Effector memory CD4-positive, alpha-beta T cell (primary cell): ENCODE measurements at places on chromosomes 11 and 22.

- no peak for DNase-seq
Observed at GRCh38 chr11:64323373-64323772, 5.5 kb downstream of the PRDX5 start.

DNA sequence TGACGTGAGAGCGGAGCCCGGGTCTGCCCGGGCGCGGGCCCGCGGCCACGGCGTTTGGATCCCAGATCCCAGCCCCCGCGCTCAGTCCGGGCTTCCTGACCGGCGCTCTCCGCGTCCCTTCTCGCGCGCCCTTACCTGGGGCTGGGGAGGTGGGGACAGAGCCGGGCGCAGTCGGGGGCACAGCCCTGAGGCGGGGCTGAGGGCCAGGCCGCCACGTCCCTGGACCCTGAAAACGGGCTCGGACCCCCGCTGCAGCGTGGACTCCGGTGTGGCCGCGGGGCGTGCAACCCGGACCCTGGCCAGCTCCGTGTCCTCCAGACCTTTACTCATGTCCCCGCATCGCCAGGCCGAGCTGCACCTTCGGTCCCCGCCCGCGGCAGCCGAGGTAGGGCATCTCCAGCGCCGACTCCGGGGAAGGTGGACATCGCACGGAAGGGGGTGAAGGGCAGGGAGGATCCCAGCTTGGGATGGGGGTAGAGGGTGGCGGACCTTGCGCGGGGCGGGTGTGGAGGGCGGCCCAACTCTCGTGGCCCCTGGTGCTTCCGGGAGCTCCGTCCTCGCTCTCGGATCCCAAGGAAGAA is 9.9 kb upstream of the AIFM3 start:
- DNase-seq, result no peak

- DNase-seq, result no peak
Observed at GRCh38 chr11:45568049-45568448, 97.4 kb downstream of the CHST1 start.

DNA sequence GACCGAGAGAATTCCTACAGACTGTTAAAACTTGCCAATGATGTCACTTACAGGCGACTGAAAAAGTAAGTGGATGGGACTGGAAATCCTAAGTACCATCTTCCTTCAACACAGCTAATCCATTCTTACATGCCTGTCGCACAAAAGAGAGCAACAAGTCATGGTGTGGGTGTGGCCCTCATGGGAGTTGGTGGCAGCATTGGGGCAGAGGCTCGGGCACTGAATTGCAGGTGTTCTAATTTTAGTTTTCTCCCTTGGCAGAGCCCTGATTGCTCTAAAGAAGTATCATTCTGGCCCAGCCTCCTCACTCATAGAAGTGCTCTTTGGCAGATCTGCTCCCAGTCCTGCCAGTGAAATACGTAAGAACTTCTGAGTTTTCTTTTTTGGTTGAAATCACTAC is 4.6 kb downstream of the IGHMBP2 start:
- DNase-seq, result no peak

- DNase-seq, result no peak
Observed at GRCh38 chr22:49753276-49753890, 74.3 kb downstream of the BRD1 start.

DNA sequence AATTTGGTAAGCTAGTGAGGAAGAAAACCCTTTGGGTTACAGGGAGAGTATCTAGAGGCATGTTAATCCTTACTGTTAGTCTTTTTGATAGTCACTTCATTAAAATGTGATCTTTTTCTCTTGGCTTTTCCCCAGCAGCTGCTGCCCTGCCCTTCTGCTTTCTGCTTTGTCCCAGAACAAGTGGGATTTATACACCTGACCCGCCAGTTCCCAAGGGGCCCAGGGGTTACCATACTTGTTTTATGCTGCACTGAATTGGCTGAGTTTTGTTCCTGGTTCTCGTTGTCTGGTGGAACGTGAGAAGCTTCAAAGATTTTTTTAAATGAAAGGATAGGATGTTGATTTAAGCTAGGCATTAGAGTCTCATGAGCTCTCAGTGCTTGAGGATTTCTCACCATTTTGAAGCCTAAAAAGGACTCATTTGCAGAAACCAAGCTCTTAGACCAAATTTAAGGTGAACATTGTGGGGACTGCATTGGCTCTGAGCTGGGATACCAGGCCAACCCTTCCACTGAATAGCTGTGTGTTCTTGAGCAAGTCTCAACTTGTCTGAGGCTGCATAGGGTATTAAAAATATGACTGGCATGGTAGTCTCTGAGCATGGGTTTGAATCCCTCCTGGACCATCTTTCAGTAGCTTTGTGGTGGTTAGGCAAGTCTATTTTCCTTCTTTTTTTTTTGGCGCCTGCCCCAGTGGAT is 6.6 kb downstream of the LIMK2 start:
- DNase-seq, result no peak

- no peak for DNase-seq
Observed at GRCh38 chr11:3104051-3104714, 47.0 kb upstream of the CARS1 start.

GRCh38 chr11:2097356-2097997 is 41.7 kb downstream of the IGF2 start:
- no peak for DNase-seq

GRCh38 chr22:41825376-41825775 is 7.5 kb upstream of the SREBF2 start:
- DNase-seq, result no peak

- no peak for DNase-seq
Observed at GRCh38 chr11:17347676-17348075, 3.9 kb upstream of the NCR3LG1 start.

DNA sequence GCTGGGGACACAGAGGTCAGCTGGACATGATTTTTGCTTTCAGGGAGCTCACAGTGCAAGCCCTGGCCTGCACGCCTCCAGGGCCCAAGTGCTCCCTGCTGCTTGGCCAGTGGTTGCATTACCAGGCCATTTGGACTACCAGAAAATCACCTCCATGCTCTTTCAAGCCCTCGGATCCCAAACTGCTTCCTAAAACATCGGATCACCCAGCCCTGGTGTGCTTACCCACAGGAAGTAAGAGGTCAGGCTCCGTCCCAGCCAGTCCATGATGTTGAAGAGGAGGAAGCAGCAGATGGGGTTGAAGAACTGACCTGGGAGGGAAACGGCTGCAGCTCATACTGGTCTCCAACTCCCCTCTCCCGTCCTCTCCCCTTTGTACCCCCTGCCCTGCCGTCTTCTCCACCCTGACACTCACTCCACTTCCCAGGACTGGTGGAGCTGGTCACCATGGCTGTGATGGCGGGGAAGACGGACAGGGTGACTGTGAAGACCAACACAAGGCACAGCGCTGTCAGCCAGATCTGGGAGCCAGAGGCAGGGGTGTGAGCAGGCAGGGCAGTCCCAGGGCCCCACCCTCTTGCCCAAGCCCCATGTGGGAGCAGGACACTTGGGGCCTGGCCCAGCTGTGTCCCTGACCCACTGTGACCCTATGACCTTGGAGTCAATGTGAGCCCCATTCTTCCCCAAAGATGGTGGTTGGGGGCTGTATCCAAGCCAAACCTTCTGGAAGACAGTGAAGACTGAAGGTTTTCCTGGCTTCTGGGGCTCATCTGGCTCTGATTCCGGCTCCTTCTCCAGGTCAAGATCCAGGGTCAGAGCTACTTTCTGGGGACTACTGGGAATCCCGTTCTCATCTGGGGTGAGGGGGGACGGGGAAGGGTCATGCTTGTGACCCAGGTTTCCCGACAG is 5.6 kb downstream of the SLC29A2 start:
- no peak for DNase-seq

GRCh38 chr11:65415499-65416340 is 6.9 kb upstream of the NEAT1 start:
- DNase-seq, result no peak

DNA sequence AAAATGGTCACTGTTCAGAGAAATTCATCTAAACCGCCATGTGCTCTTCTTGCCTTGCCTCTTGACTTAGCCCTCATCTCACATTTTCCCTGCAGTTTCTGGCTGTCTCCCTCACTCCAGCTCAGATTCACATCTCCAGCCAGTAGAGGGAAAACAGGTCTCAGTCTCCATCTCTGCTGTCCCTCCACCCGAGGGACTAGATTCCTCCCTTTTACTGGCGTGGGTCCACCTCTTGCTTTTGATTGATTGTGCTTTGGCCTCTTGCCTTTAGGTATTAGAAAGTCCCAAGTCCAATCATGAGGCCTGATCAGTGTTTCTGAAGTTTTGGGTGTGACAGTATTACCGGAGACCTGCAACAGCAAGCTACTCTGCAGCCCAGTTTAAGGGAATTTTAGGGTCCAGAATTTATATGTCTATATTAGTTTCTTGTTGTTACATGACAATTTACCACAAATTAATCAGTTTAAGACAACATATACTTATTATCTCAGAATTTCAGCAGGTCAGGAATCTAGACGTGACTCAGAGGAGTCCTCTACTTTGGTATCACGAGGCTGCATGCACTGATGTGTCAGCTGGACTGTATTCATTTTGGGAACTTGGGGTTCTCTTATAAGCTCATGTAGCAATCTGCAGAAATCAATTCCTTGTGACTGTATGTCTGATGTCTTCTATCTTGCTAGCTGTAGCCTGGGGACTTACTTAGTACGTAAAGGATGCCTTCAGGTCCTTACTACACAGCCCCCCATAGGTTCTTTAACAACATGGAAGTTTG is 805.2 kb upstream of the CCDC90B start:
- no peak for DNase-seq

- DNase-seq, result no peak
Observed at GRCh38 chr22:42945027-42945426, 69.9 kb downstream of the PACSIN2 start.

DNA sequence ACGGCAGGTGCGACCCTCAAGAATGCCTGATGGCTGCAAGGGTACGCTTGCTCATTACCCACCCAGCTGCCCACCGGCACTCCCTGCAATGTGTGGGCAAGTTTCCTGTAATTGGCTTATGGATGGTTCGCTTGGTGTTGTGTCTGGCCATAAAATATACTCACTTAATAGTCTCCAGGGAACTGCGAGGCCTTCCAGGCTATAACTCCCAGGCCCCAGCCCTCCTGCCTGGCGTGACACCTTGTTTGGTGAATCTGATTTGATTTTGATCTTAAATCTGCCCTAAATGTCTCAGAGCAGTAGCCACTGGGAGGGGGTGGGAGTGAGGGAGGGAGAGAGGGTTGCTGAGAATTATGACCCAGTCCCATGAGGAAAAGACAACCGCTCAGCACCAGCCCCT is 572.2 kb downstream of the BUD13 start:
- DNase-seq, result no peak

DNA sequence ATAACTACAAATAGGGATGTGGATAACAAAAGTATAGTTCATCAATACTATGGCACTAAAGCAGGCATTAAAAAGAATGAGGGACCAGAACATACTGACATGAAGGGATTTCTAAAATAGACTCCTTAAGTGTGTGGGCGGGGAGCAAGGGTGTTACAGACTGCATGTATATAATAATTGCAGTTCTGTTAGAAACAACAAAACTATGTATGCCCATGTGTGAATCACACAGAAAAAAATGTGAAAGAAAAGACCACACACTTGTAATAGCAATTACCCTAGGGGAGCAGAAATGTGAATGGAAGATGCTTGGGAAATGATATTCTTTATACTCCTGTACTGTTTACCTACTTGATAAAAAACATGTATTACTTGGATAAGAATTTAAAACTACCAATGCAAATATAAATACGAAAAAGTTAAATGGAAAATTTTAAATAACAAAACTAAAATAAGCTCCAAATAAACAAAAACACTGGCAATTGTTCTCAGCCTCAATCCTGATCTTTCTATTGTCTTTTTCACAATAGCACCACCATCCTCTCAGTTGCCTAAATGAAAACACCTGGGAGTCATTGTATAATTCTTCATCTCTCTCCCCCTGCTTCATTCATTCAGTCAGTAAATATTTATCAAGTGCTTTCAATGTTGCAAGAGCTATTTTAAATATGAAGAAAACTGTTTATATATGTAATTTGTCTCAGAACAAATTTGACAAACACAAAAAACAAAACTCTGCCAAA is 129.8 kb downstream of the FCHSD2 start:
- DNase-seq, result no peak

GRCh38 chr22:43226377-43227238 is 39.7 kb upstream of the TTLL12 start:
- no peak for DNase-seq

DNA sequence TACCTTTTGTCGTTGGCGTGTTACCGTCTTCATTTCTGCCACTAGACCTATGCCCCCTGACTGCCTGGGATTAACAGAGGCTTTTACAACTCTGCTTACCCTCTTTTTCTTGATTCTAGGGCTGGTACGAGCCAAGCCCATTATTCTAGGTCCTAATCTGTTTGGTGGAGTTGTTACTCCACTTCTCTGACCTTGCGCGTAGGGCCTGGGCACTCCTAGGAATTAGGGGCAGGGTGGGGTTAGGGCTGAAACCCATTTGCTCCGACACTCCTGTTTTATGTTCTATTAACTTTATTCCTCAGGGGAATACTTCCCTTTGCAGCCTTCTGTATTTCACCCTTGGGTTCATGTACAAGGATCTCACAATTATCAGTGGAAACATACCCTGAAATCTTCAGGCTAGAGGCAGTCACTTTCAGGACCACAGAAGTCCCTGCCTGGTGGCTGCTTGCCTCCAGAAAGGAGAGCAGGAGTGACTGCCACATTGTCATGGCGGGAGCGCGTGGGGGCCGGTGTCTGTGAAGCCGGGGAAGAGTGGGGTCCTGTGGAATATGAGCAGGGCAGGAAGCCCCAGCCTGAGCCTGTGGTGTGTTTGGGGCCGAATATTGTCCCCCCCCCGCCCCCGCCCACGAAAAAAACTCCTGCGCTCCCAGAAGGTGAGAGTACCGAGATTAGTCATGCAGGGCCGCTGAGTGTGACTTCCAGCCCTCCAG is 731 bp upstream of the SLC37A2 start:
- no peak for DNase-seq

GRCh38 chr11:24084956-24085355 is 411.9 kb upstream of the LUZP2 start:
- no peak for DNase-seq

DNA sequence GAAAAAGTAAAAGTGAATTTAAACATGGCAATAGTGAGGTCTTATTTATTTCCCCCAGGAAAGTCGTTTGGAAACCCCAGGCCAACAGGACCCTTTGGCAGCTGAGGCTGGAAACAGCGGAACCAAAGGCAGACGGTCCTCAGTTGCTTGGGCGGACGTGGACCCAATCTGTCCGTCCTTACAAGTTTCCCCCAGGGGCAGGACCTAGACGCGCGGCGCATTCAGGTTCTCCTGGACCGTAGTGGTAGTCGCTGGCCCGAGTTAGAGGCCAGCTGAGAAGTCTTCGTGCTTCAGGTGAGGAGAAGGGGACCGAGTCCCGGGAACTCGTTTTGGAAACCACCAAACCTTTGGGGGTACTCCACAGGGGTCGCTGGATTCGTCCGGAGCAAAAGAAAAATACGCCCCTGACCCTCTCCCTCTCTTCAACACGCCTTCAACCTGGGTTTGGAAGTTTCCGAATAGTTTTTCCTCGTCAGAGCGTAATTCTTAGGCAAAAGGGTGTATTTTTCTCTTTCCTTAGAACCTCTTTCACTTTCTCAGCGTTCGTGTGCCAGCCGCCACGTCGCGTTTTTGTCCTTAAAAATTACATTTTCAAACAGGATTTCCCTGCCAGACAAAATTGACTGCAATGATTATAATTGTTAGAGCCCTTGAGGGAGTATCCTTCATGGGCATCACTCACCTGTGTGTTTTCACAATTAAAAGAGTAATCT is 2.1 kb downstream of the METTL15 start:
- peak; percentile 29 for DNase-seq
